Muscle of leg (tissue), 16 donors: ENCODE measurements at places on chromosomes 1 and 21. TPM values are rescaled to one million over a fixed set of nuclear protein-coding genes. Genes with fewer than 3 reads are reported as not detected.

Gene UTS2
- not detected for total RNA-seq

Gene ATPAF1
- total RNA-seq, result 44.2 TPM

Gene OR2AK2
- total RNA-seq, result not detected

Gene C4BPA
- 0.09 TPM for total RNA-seq

Gene KIF21B
- total RNA-seq, result 0.58 TPM

Gene ERVH48-1
- 0.22 TPM for total RNA-seq

Gene CSMD2
- 0.27 TPM for total RNA-seq

Gene TENT5C
- 6.6 TPM for total RNA-seq

Gene CTNNBIP1
- total RNA-seq, result 60.1 TPM

DNA sequence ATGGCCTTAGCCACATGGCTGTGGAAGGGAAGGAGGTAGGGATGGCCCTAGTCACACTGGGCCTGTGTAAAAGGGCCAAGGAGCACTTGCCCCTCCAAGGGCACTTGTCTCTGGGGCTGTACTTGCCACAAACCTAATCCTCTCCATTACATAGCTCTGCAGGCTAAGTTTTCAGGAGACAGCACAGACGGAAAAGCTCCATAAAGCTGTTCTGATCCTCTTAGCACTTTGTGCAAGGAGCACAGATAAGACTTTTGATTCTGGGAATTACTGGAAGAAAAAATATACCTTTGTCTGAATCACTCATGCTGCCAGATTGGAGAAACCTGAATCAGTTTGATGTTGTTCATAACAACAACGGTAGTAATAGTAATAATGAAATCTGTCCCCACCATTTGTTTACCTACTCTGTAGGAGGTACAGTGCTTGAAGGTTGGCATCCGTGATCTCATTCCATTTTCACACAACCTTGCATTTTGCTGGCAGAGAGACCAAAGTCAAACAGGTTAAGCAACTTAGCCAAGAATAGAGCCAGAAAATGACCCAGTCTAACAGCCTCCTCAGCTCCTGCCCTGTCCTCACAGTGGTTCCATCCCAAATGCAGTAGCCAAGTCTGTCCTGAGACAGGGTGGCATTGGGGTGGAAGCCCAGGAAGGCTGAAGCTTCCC, 207.1 kb downstream of the ROR1 start:
- no peak for DNase-seq

DNA sequence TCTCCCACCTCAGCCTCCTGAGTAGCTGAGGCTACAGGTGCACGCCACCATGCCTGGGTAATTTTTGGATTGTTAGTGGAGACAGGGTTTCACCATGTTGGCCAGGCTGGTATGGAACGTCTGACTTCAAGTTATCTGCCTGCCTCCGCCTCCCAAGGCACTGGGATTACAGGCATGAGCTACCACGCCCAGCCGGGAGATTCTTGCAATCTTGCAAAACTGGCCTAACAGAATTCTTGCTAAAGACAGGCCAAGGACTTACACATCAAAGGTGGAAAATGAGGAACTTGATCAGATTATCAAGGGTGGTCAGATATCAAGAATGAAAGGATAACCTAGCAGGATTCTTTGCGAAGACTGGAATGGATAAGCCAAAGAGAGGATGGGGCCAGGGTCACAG, 98.3 kb upstream of the TIAM1 start:
- no peak for DNase-seq

- no peak for DNase-seq
These were observed 77.5 kb downstream of the RPAP2 start for GRCh38 chr1:92376345-92376744.

GRCh38 chr1:52955129-52955970, 28.3 kb downstream of the SCP2 start:
- DNase-seq, result peak; percentile 62

DNA sequence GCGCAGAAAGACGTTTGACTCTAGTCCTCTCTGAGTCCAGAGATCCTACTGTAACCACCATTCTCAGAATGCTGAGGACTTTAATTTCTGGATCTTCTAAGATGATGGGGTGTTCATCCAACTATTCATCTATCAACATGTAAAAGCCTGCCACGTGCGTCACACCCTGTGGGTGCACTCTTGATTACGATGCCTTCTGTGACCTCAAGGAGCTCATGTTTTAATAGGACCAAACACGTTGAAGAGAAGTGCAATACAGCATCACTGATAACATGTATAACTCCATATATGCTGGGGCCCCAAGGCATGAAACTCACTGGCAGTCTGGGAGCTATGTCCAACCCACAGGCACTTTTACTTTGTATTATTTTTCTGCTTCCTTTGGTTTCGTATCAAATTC, 19.0 kb downstream of the KIAA0040 start:
- no peak for DNase-seq

GRCh38 chr21:26914557-26914956, 52.3 kb downstream of the ADAMTS5 start:
- DNase-seq, result no peak

DNA sequence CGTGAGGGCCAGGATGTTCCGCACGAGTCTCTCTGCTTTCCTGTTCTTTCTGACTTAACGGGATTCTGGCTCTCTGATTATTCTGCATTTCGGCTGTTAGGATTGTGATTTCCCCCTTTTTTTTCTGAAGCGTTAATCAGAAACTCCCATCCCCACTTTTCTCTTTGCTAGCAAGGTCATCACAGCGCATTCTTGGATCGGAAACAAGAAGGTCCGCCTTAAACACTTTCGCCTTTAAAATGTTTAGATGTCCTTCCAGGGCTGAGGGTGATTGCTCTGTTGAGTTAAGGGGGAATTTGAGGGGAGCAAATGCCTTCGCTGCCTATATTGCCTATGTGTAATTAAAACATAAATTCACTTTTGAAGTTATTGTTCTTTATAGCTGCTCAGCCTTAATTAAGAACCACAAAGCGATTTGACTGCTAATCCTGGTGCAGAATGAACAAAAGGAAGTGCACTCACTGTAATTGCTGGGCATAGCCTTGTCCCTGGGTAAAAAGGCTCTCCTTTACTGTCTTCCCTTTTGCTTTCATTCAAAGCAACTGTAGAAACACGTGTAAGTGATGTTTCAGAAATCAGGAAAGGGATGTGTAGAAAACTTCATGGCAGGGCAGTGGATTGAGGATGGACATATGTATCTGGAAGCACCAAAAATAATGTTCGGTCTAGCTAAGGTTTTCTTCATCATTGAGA, 1.2 kb downstream of the LAMC1 start:
- DNase-seq, result peak; percentile 64

GRCh38 chr1:12556957-12557935, 60.8 kb downstream of the DHRS3 start:
- no peak for DNase-seq

- no peak for DNase-seq
These were observed 437.8 kb downstream of the PTBP2 start for GRCh38 chr1:97159342-97159741.

DNA sequence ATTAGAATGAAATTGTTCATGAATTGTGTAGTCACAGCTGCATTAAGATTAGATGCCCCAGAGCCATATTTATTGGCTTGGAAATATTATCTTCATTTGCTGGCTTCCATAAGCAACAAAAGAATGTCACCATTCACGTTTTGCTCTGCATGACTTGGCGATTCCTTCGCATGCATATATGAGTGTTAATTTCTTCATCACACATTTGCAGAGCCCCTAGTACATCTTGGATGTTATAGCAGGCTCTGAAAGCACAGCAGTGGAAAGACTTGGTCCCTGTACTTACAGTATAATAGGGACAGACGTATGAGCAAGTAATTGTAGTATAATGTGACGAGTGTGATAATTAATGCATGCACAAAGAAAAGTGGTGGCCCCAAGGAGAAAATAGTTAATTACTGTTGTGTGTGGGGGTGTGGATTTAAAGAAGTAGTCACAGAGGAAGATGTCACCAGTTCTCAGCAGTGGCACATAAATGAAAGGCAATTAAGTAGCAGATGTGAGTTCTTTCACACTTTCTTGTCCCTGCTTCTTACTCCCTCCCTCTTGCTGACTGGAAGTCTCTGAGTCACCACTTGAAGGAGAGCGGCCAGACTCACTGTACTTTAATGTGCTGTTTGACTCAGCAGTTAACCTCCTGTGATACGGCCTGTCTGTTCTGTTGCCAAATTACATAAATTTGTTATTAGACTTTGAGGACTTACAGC, 21.0 kb downstream of the S100A10 start:
- peak; percentile 49 for DNase-seq

DNA sequence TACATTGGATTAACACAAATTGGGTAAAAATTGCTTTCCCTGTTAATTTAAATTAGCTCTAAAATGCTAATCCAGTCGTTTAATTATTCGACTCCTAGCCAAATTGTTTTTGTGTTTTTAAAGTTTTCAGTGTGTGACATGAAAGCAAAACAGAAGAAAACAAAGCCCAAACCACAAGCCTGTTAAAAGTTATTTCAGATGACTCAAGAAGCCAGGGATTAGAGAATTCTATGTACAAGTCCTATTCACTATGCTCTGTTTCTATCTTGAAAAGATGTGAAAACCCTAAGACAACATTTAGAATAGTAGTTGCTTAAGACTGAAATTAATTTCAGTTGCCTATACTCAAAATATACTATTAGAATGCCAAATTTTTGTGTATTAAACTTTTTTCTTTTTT, 294.8 kb upstream of the ADAMTS5 start:
- no peak for DNase-seq

- DNase-seq, result peak; percentile 95
These were observed 81.2 kb upstream of the EFHD2 start for GRCh38 chr1:15328351-15329103.

DNA sequence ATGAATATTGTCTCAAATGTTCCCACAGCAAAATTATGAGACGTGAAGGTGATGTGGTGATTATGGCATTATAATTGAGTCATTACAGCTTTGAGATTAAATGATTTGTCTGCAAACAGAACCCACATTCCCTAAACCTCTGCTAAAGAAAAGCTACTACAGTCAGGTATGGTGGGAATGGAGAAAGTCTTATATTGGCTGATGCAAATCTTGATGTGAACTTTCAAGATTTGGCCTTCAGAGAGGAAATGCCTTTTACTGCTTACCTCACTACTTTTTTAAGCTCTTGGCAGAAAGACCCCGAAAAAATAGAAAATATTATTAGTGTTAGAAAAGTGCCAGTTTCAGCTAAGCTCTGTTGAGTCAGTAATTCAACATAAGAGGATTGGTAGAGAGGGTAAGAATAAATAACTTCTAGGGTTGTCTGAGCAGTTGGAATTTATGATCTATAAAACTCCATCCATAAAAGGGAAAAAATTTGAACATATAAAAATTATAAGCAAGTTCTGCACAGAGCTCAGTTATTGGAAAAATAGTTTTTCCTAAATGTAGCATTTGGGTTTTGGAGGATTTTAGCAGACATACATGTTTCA, 47.8 kb upstream of the RGS5 start:
- no peak for DNase-seq

- peak; percentile 87 for DNase-seq
These were observed 56.2 kb upstream of the RASAL2 start for GRCh38 chr1:178037510-178038253.

- DNase-seq, result no peak
These were observed 1.6 kb upstream of the DNMT3L start for GRCh38 chr21:44263221-44263760.

GRCh38 chr1:63713627-63714481, 60.0 kb upstream of the ROR1 start:
- peak; percentile 45 for DNase-seq

DNA sequence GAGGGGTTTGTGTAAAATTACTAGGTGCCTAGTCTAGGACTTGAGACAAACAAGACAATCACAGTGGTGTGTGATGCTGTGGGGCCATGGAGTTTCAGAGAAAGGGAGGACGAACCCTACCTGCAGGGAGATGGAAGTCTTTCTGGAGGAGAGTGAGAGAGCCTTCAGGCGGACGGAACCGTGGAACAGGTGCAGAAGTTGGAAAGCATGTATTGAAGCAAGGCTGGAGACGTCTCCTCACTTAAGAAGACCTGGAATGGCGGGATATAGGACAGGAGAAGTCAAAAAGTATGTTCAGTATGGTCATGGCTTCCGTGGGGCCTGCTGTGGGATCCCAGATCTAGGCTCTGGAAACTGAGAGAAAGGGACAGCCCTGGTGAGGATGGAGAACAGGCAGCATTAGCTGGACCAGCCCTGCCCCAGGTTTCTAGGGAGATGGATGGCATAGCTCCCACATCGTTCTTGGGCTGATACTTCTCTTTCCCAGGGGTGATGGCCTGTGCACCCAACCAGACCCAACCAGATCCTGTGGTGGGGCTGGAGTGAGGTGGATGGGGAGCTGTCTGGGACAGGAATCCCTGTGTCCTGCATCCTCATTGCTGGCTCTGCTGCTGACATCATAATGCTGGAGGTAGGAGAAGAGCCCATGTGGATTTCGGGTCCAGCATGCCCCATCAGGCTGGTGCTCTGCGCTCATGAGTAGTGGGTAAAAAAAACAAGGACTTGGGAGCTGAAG, 15.0 kb upstream of the LRP8 start:
- no peak for DNase-seq

DNA sequence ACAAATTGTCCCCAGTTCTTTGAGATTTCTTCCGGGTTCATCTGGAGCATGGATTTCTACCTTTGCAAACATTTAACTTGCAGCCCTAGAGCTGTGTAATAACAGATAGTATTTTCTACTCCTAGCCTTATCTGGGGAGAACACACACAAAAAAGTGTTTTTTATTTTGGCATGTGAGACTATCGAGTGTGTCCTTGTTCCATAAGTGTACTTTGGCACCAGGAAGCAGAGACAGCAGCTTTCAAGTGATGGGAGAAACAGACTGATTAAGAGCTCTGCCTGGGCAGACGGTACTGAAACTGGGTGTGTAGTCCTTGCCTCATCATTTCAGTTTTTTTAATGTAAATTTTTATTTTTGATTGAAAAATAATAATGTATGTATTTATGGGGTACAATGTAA, 297.4 kb downstream of the ST6GALNAC3 start:
- peak; percentile 7 for DNase-seq

GRCh38 chr1:186375152-186375928, at the start of the genes ODR4 and TPR:
ODR4 (plus strand) TSS chr1:186375838; CDS start chr1:186379786, 3,948 bp downstream.
TPR (minus strand) TSS chr1:186375253; CDS start chr1:186375028, 225 bp downstream.
- peak; percentile 100 for DNase-seq

DNA sequence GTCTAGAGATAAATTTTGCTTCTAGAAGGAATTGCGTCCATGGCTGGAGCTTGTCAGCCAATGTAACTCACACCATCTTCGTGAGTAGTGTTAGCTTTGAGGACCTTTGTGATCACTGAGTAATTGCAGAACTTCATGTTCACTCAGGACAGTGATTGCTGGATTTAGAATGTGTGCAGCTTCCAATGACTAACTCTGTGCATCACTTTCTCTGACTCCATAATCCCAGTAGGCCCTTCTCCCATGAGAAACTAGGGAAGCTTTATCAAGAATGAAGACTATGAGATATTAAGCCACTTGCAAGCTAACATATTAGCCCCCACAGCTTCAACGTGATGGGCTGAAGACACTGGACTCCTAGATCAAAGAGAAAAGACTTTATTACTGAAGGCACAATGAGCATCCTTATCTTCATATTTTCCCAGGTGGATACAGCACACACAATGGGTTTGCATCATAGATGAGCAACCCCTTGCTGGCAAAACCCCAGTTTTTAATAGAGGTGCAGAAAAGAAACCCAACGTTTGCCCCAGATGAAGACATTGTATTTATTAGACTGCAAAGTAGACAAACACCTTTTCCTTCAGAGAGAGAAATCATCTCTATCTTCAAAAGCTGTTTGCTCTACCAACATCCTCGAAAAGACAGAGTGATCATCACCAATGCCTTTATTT, 561.0 kb downstream of the LTN1 start:
- DNase-seq, result no peak

GRCh38 chr1:183281039-183281438, 95.0 kb downstream of the LAMC2 start:
- DNase-seq, result no peak
